Activated T-cell treated with anti-CD3 and anti-CD28 coated beads, Interleukin-2, amount 50 U/mL, for 72 hours (primary cell): ENCODE measurements at places on chromosomes 6 and 20. TPM values are rescaled to one million over a fixed set of nuclear protein-coding genes. Genes with fewer than 3 reads are reported as not detected.

DNA sequence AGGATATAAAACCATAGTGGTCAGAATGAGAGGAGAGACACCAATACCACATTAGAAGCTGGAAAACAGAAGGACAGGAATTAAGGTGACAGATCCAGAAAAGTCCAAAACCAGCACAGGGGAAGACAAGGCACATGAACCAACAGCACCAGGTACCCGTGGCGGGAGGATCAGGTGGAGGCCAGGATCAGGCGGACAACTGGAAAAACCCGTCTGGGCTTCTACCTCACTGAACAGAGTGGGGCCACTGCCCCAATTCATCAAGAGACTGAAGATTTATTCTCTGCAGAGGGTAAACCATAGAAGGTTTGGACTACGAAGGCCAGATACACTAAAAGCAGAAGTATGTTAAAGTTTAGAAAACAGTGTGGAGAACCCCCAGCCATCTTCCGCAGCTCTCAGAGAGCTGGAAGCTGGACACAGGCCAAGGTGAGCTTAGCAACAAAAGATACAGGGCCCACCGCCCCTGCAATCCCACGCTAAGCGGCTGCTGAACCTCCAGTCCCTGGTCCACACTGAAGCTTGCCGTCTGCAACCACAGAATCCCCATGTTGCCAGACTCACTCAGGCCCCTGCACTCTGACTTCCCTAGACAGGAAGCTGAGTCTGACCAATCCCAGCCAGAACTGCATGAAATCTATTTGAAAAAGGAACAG lies 29.9 kb downstream of the ABHD12 start:
- DNase-seq, result no peak

GRCh38 chr6:83985715-83986114 lies 47.9 kb upstream of the MRAP2 start:
- DNase-seq, result no peak

- DNase-seq, result no peak
Measured at GRCh38 chr20:40016890-40017289, 672.1 kb downstream of the MAFB start.

- DNase-seq, result no peak
Measured at GRCh38 chr6:34475238-34475682, 9.4 kb downstream of the PACSIN1 start.

- DNase-seq, result peak; percentile 63
Measured at GRCh38 chr6:13615792-13616120, 621 bp downstream of the NOL7 start.

GRCh38 chr6:33689879-33690278 lies 21.6 kb downstream of the UQCC2 start:
- no peak for DNase-seq

DNA sequence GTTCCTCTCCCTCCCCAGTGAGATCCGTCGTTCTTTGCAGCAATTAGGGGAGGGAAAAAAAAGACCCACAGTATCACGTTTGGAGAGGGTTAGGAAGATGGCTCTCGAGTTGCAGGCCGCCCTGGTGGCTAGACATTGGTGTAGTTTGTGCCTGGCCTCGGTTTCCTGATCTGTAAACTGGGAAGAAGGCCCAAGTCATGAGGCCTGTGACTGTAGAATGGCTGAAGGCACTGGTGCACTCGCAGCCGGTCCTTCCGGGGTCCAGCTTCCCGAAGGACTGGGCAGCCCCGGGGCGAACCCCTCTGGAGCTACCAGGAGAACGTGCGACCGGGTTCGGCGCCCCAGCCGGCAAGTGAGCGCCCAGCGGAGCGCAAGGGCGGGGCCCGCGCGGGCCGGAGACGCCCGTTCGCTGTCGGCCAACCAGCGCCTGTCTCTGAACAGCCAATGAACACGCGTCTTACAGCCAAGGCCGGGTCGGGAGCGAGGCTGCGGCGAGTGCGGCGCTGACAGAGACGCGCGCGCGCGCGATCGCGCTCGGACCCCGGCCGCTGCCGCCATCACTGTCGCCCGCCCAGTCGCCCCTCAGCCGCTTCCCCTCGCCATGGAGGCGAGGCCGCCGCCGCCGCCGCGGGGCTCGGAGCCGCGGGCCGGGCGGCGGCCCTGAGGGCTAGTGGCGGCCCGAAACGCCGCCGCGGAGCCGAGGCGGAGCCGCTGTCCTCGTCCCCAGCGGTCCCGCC lies at the start of gene PTPRA:
Gene PTPRA, plus strand, starts transcription at position 472 of the 737 bp plus-strand sequence. CDS start 90,797 bp downstream, outside the sequence.
- peak; percentile 94 for DNase-seq

GRCh38 chr20:23637282-23638221 lies at the start of gene CST3:
CST3 (minus strand) TSS chr20:23637955; CDS start chr20:23637862, 93 bp downstream.
- DNase-seq, result peak; percentile 5

- peak; percentile 40 for DNase-seq
Measured at GRCh38 chr6:79702691-79703090, 71.6 kb downstream of the SH3BGRL2 start.

GRCh38 chr20:3161316-3162079 lies 1.8 kb upstream of the FASTKD5 start:
- no peak for DNase-seq

GRCh38 chr6:40417031-40417430 lies 170.1 kb downstream of the LRFN2 start:
- DNase-seq, result no peak

DNA sequence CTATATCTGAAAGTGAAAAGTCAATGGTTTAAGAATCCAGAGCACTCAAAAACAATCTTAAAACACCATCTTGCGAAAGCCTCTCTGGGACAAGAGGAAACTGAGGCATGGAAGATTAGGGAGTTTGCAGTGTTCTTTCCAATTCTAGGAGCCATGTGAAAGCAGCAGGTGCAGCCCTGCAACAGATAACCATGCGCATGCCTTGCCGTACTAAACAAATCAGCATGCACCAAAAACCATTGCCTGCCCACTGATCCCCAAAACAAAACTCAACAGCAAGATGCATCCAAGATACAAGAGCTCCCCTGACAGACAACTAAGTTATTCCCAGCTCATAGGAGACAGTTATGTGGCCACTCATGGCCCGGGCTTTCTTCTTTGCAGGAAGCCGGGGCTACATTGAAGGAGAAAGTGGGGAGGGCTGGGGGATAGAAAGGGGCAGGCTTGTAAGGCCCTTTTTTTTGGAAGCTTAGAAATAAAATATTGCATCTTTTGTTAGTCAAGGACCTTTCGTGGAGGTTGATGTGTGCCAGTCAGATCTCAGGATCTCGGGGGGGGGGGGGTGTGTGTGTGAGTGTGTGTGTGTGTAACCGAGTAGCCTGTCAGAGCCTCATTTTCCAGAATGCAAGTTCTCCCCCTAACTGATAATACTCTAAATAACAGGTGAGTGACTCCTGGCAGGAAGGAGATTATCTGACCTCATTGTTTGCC lies 178.4 kb downstream of the MBOAT1 start:
- no peak for DNase-seq

GRCh38 chr20:62219992-62220665 lies at the start of gene HRH3:
HRH3 (minus strand) TSS chr20:62220278; CDS start chr20:62219970, 308 bp downstream.
- DNase-seq, result peak; percentile 46

GRCh38 chr6:20583444-20583800 lies 49.2 kb downstream of the CDKAL1 start:
- DNase-seq, result no peak

- DNase-seq, result no peak
Measured at GRCh38 chr6:153698001-153698400, 341.0 kb upstream of the OPRM1 start.

DNA sequence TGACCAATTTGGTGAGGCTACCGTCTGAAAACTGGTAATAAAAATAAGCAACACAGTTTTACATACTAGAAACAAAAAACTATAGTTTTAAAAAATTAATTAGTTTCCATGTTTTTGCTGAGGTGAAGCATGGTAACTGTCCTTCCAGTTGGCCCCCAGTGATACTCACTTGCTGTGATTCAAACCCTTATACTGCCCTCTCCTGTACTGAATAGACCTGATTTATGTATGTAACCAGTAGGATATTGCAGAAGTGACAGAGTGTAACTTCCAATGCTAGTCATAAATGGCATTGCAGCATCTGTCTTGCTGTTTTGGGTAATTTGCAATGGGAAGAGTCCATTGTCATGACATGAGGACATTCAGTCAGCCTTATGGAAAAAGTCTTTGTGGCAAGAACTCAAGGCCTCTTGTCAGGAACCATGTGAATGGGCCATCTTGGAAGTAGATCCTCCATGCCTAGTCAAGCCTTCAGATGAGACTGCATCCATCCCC lies 8.9 kb upstream of the CHD6 start:
- no peak for DNase-seq

GRCh38 chr20:25397096-25397495 lies 6.5 kb upstream of the ABHD12 start:
- no peak for DNase-seq

DNA sequence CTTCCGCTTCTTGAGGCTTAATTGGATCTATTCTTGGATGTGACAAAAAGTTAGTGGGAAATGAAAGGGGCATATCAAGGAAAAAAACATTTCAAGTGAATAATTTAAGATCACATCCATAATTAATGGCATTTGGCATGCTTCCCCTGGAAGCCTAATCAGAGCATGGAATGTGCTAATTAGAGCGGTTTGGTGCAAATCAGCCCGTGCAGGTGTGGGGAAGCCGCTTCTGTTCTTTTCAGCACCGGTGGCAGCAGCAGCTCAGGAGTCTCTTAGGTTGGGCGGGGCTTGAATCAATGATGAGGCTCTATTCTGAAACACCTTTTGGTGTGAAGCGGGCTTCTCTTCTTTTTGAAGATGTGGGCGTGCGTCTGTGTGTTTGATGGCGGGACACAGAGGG lies 301.2 kb downstream of the LRFN2 start:
- no peak for DNase-seq

DNA sequence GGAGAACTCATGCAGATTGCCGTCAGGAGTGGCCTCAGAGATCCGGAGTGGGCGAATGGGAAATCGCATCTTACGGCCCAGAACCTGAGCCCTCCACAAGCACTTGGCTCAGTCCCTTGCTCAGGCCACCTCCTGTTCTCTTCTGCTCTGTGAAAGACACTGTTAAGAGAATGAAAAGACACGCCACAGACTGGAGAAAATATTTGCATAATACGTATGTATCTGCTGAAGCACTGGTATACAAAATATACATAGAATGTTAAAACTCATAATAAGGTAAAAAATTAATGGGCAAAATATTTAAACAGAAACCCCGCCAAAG lies 838 bp upstream of the POM121L2 start:
- DNase-seq, result no peak

DNA sequence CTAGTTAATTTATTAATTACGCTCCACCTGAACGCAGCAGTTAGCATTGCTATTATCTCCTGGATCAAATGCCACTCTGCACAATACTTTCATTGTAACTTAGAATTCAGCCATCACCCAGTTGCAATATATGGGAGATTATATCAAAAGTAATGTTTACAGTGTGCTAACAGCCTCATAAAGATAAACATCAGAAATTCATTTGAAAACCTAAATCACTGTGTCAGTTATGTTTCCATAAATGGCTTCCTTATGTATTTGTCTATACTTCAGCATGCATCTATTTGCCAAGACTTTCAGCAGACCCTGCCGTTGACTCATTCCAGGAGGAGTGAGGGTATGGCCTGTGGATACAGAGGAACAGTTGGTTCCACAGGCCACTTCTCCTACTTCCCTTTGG lies 300.1 kb downstream of the TFAP2B start:
- DNase-seq, result no peak

DNA sequence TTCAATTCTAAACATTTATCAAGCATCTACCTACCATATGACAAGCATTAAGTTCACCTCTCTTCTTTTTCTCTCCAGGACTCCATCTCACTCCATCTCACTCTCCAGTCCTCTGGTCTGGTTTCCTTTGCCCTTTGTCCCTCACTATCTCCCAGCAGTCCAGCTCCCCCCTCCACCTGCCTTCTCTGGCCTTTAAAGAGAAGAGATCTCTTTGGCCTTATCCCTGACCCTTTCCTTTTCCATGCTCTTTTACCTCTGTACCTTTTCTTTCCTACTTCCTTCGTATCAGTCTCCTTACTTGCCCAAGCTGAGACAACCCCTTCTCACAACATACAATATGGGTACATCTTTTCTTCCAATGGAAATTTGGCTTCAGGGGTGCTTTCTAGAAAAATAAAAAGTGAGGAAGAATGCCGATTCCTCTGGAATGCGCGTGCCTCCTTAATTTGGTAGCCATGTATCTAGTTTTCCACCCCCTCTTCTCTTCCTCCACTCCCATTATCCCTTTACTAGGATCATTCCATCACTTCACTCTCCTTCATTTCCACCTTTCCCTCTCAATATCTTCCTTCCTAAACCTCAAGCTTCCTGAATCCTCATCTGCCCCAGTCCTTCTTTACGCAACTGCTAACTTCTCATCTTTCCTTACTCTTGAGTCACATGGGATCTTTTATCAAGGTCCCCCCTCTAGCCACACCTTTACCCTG lies 745 bp upstream of the AGPAT1 start:
- no peak for DNase-seq

- DNase-seq, result no peak
Measured at GRCh38 chr6:116059713-116060571, 749 bp downstream of the FRK start.

DNA sequence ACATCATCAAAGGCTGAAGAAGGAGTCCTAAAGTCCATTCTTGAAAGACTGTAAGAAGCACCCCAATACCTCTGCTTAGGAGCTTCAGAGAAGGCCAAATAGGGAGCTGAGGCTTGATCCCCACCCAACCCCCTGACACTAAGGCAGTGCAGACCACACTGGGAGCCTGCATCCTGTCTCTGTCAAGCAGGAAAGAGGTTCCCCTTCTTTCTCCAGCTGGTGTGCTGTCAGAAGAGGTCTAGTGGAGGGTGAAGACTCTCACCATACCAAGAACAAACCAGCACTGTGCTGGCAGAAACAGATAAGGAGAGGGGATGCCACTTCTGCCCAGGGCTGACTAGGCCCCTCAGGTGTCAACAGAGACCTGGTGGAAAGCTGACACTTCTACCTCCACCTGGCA lies 19.9 kb downstream of the GZF1 start:
- DNase-seq, result no peak

- no peak for DNase-seq
Measured at GRCh38 chr6:3697609-3698008, 53.9 kb downstream of the PXDC1 start.

- DNase-seq, result no peak
Measured at GRCh38 chr6:135722679-135723078, 128.8 kb upstream of the PDE7B start.

- DNase-seq, result no peak
Measured at GRCh38 chr6:33584700-33585402, 4.8 kb upstream of the BAK1 start.

HCRTR2 gene
- total RNA-seq, result not detected

ABHD16B gene
- total RNA-seq, result not detected

MTO1 gene
- total RNA-seq, result 68.8 TPM

SIRPG gene
- 37.0 TPM for total RNA-seq

TCP11 gene
- total RNA-seq, result not detected

MCM3 gene
- 238 TPM for total RNA-seq

ADTRP gene
- 62.4 TPM for total RNA-seq

ADGRF4 gene
- not detected for total RNA-seq

ZNF391 gene
- total RNA-seq, result 10.1 TPM

ULBP1 gene
- total RNA-seq, result 9.4 TPM

OR10C1 gene
- total RNA-seq, result not detected

C6orf163 gene
- 2.0 TPM for total RNA-seq
